NCI-H69 (cell line): ENCODE measurements at places on chromosomes 6 and 20.

DNA sequence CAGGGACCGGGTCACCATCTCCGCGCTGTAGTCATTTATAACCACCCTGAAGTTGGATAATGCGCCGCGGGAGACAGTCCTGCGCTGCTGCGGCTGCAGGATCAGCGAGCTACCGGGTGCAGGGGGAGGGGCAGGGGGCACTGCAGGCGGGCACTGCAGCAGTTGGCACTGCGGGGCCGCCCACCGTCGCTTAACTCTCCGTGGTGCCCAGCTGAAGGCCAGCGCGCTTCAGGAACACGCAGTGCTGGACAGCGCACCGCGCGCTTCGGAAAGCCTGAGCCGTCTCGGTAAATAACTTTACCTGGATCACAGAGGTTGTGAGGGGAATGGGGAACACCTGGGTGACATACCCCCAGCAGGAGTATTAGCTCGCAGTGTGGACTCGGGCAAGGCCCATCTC lies 12.4 kb upstream of the LRFN2 start:
- no peak for DNase-seq

GRCh38 chr20:33828326-33828844 lies 17.2 kb downstream of the CHMP4B start:
- DNase-seq, result no peak

DNA sequence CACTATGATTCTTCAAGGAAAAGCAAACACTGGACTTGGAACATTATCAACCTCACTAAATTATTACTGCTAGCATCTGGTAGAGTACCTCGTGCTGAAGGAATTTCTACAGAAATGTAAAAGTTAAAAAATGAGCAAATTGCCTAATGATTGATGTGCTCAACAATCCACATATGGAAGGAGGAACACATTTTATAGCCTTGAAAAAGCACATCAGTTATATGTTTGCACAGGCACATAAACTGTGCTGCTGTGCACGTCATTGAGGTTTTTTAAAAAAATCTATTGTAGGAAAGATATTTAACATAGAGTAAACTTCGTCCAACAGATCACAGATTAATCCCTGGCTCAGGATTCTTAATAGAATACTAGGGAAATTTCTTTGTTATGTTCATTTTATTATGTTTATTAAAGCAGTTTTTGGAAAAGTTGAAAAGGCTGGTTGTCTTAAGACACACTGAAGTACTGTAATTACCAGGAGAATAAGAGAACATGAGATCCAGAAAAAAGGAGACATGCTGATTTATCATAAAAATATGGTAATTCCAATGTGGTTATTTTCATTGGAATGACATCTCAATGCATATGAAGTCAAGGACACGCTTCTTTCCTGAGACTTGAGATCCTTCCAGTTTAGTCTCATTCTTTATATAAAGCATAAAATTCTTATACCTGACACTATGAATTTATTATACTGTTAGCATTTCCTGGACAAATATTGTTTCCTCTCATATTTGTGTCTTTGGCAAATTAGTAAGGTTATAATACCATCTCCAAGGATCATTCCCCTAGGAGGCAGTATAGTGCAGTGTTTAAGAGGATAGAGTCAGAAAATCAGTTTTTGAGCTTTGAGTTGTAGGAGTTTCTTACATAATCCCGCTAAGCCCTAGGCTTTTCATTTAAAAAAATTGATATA lies 511.1 kb downstream of the TENT5A start:
- peak; percentile 9 for DNase-seq

DNA sequence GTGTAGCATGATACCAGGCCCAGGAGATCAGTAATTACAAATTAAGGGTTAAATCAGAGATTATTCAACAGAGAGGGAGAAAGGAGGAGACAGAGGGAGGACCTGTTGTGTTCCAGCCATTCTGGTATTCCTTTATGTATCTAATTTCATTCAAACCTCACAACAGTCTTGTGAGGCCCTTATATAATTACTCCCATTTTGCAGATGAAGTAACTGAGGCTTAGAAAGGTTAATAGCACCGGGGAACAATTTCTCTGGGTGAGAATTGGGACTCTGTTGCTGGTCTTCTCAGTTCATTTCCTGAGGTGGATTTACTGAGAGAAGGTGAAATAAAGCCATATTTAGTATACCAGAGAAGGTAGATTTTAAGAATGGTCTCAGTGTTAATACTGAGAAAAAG lies 66.6 kb downstream of the C6orf52 start:
- DNase-seq, result no peak

GRCh38 chr6:169898788-169899480 lies 147.5 kb downstream of the ERMARD start:
- DNase-seq, result no peak

GRCh38 chr6:28167068-28167467 lies 25.4 kb downstream of the ZKSCAN8 start:
- no peak for DNase-seq

- DNase-seq, result peak; percentile 43
Observed at GRCh38 chr6:106122306-106122918, 36.3 kb downstream of the PRDM1 start.

- DNase-seq, result no peak
Observed at GRCh38 chr6:25155211-25155610, 124.0 kb upstream of the CARMIL1 start.

DNA sequence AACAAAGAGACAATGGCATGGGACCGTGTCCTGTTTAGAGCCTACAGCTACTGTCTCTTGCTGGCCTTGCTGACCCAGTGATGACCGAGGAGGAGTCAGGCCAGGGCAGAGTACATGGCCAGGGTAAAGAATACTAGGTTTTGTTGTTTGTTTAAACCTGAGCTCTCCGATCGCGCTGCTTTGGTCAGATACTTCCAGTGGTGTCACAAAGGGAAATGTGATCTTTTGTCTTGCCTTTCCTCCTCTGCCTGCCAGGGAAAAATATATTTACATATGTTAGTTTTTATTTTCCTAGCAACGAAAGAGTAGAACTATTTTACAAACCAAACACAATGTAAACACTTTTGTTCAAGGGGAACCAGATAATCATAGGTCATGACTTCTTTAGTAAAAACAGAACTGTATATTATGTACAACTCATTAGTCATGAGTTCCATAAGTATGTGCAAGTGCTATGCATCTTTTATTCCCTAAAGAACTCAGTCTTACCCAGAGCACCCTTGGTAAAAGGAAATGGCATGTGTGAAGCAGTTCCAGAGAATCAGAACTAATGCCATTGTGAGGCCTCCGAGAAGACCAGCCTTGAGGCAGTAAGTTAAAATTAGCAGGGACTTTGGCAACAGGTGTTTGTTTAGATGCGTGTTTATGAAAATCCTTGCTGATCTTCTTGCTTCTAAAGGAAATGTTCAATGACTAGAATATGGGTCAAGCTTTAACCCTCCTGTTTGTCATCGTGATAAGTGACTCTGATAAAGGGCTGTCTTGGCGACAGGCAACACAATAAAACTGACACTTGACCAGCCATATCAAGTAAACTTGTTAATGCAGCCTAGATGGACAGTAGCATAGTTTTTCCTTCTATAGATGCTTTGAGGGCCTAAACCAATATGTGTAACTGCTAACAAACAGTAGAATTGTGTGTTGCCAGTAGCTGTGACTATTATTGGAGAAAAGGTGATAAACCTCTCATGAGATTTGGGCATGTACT lies 204.6 kb downstream of the NKAIN2 start:
- peak; percentile 70 for DNase-seq

- DNase-seq, result peak; percentile 19
Observed at GRCh38 chr6:164346631-164347030, 932.1 kb downstream of the QKI start.

GRCh38 chr20:25220021-25220730 lies 24.7 kb downstream of the ENTPD6 start:
- peak; percentile 81 for DNase-seq

GRCh38 chr6:53263917-53264316 lies 84.8 kb downstream of the ELOVL5 start:
- DNase-seq, result no peak

DNA sequence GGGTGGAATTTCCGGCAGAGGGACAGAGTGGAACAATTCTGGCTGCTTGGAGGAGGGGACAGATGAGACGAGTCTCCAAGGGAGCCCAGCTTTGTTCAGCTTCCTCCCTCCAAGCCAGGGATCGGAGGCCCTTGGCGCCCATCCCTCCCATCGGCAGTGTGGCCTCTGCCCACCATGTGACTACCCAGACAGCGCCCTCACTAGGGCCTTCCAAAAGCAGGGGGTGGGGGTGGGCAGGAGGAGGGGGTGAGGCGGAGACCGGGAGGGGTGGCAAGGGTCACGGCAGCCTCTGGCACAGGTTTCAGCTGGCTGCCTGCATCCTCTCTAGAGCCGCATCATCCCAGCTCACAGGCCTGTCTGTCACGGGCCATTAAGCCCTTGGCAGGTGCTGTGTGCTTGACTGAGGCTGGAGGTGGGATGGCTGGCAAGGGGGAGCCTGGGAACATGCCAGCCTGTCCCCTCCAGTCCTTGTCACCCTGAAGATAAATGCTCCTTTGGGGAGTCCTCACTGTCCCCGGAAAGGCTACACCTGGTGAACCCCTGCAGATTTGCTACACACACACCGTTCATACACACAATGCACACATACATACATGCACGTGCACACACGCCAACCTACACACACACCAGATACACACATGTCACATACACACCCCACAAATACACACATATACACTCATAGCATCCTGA lies 6.2 kb upstream of the FGD2 start:
- peak; percentile 88 for DNase-seq

- no peak for DNase-seq
Observed at GRCh38 chr6:52566853-52567279, 10.0 kb downstream of the TRAM2 start.

GRCh38 chr6:159831373-159831679 lies 31.2 kb downstream of the PNLDC1 start:
- DNase-seq, result peak; percentile 11

DNA sequence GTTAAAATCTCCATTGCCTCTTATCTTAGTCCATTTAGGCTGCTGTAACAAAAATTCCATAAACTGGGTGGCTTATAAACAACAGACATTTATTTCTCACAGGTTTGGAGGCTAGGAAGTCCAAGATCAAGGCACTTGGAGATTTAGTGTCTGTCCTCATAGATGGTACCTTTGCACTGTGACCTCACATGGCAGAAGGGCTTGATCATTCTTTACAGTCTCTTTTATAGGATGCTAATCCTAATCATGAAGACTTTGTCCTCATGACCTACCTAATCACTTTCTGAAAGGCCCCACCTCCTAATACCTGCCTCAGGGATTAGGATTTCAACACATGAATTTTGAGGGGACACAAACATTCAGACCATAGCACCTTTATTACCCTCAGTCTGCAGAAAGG lies 6.6 kb downstream of the GLO1 start:
- DNase-seq, result no peak

DNA sequence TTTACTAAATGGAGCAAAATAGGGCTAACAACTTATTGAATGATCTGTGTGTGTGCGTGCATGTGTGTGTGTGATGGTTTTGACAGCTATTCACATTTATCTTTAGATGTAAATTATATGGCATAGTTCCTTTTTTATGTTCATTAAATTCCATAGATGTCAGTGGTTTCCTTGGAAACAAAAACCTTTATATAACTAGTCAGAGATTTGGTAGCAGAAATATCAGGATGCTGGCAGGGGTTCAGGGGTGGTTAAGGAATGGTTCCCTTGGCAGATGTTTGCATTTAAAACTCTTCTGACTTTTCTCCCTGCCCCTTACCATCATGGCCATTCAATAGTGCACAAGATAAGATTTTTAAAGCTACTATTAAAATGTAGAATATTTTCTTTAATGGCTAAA lies 256.6 kb downstream of the PLCB1 start:
- peak; percentile 20 for DNase-seq

DNA sequence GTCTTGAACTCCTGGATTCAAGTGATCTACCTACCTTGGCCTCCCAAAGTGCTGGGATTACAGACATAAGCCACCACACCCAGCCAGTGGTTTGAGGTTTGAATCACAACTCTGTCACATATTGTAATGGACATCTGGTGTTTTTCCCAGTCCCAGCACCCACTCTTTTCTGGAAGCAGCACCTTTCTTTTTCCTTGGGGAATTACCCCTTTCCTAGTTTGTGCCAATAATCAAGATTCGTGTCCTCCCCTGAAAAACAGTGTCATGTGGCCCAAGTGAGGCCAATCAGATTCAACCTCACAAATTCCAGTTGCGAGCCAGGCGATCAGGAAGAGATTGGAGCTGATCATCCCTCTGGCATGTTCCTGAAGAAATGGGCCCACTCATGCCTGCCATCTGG lies 71.7 kb upstream of the SGK1 start:
- no peak for DNase-seq

GRCh38 chr6:43743682-43744381 lies 26.2 kb upstream of the VEGFA start:
- no peak for DNase-seq

DNA sequence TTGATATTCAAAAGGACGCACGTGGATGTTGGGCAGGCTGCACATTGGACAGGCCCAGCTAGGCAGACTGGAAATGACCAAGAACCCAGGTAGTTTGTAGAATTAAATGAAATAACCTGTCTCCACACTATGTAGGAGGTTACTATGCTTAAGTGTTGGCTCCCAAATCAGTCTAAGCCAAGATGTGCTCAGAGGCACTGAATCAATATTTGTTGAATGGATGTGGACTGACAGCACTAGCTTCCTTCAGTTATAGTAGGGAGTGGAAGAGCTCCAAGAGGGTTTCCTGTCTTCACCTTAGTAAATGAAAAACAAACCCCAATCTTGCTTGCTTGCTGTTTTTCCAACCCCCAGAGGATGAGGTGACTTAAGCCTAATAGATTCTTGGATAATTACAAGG lies 180.5 kb downstream of the JARID2 start:
- DNase-seq, result peak; percentile 24

DNA sequence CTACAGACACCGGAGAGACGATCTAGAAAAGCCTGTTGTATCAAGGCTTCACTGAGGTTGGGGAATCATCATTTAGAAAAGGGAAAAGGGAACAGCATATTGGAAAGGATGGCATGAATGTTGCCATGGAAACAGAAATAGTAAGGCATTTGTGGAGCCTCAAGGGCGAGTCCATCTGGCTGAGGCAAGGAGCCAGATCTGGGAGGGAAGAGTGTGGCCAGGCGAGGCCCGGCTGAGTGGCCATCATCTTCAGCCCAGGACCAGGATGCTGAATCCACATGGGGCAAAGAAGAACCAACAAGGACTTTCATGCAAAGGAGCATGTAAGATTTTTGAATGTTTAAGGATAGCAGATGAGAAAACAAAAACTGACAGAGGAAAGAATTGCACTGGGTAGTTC lies 85.8 kb downstream of the MAP3K5 start:
- DNase-seq, result peak; percentile 39

DNA sequence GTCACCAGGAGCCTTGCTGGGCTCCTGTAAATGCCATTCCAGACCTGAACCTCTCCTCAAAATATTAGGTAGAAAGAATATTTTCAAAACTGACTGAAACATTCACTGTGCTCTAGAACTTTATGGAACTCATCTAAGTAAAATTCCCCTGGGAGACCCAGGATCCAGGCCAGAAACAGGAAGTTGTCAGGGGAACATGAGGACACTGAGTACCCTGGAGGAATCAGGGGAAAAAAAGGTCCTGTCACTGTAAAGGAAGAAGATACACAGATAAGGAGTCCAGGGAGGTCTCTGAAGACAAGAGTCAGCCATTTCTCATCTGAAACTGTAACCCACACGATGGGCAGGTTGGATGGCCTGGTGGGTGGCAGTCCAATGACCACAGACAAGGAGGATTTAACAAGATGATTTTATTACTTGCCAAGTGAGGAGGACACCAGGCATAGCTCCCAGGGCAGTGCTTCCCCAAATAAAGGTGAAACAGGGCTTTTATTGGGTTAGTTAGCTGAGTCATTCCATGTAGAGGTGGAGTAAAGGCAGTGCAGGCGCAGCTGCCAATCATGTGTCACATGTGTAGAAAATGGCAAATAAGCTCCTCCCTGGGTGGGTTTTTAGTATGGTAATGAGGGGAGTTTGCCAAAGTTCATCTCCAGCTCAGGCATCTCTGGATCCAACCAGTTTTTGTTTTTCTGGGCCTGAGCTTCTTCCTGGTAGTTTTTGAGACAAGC lies 138.5 kb downstream of the RCAN2 start:
- peak; percentile 13 for DNase-seq
